ENCODE measurements at places on chromosomes 5 and 9. TPM values are rescaled to one million over a fixed set of nuclear protein-coding genes. Genes with fewer than 3 reads are reported as not detected.

F2RL2 gene
- total RNA-seq: not detected

DNA sequence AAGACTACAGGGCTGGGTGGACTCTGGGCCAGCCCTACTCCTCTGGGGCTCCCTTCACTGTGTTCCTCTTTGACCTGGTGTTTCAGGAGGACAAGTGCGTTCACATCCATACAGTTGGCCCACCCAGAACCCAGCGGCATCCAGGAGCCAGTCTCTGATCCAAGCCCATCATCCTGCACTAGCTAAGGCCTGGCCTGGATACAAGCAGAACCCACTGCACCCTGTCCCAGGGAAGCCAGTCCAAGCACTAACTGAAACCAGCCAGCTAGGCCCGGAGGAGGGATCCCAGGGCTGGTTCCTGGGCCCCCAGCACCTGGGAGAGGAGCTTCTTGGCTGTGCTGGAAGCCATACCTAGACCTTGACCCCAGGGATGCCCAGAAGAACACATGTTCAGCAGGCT is 4.1 kb upstream of the GBGT1 start:
- no peaks in the 10 kb centered on the region for H3K36me3 ChIP-seq
- H3K27me3 ChIP-seq: peaks cover 4% of the 10 kb centered on the region
- H3K27ac ChIP-seq: no peak overlapping the region
- peaks cover 3% of the 10 kb centered on the region for H3K4me1 ChIP-seq
- H3K4me3 ChIP-seq: no peak overlapping the region
- DNase-seq: no peak

SPATA31A3 gene
- total RNA-seq: not detected

DNA sequence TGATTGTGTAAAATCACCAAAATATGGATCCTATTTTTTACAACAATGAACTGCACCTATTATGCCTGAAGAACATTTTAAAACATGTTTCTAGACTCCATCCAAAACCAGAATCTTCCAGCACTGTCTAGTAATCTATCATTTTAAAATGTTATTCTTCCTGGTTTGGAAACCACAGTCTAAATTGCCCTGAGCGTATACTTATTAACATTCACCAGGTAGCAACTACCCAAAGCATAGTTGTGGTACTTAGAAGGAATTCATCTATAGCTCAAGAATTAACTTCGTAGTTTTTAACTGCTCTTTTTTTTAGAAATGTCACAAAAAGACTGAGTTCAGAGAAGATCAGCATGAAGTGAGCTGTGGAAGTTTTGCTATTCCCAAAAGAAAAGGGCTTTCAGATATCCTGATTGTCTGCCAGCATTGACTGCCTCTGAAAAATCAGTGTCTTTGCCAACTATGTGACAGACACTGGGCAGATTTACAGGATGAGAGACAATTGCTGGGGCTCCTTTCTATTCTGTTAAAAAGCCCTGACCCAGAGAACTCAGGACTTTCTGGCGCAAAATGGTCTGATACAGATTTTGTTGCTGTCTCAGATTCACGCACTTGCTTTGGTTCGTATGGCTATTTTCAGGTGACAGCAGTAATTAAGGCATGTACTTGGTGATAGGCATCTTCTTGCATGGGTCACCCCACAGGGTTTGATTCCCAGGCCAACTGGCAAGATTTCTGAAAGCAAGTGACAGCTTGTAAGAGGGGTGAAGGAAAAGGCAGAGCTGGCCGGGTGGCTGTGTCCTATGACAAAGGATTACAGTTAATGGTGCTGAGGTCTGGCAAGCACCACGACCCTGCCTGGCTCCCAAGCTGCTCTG is 152.5 kb upstream of the RAI14 start:
- no peak overlapping the region for H3K4me3 ChIP-seq
- DNase-seq: no peak
- H3K4me1 ChIP-seq: peaks cover 21% of the 10 kb centered on the region
- no peaks in the 10 kb centered on the region for H3K36me3 ChIP-seq

FREM1 gene
- total RNA-seq: 0.11 TPM

GRCh38 chr9:123742009-123742767 is 187.7 kb downstream of the DENND1A start:
- no peak for DNase-seq
- H3K27me3 ChIP-seq: no peaks in the 10 kb centered on the region
- peaks cover 4% of the 10 kb centered on the region for H3K4me1 ChIP-seq
- 0 out of 2 replicates have a peak, but pooled peaks cover 4% of the 10 kb centered on the region for H3K36me3 ChIP-seq

GRCh38 chr9:101668421-101668820 is 70.0 kb downstream of the GRIN3A start:
- H3K27me3 ChIP-seq: no peaks in the 10 kb centered on the region
- H3K4me1 ChIP-seq: no peaks in the 10 kb centered on the region
- H3K36me3 ChIP-seq: no peaks in the 10 kb centered on the region
- DNase-seq: no peak
- H3K27ac ChIP-seq: no peak overlapping the region

GRCh38 chr9:14992516-14992915 is 82.3 kb upstream of the FREM1 start:
- no peaks in the 10 kb centered on the region for H3K27me3 ChIP-seq
- no peaks in the 10 kb centered on the region for H3K4me1 ChIP-seq
- H3K4me3 ChIP-seq: no peak overlapping the region
- DNase-seq: no peak
- H3K27ac ChIP-seq: no peak overlapping the region
- no peaks in the 10 kb centered on the region for H3K36me3 ChIP-seq

DNA sequence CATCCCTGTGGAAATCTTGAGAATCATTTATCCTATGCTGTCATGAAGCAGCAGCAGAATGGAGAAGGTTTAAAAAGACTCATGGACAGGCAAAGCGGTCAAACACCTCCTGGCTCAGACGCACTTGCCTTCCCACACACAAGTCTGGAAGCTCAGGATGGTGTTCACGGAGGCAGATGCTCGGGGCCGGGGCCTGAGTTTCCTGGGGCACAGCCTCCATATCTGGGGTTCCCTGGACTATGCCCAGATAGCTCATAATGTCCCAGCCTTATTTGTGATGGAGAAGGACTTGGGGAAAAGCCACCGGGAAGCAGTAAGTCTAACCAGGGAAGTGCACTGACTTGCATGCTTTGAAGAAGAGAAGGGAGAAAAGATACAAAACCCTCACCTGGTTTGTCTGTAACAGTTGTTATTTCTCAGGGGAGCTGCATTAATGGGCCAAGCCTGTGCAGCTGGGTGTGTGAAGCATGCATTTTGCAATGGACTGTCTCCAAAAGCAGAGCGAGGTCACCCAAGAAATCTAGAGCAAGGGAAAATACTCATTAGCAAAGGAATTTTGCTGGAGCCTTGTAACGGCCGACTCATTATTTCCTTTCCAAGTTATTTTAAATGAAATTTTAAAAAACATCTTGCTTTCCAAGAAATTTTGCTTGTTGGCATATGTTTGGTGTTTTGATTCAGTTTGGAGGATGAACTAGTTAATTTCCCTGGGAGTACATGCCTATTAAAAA is 3.4 kb downstream of the S1PR3 start:
- no peak for DNase-seq
- no peak overlapping the region for H3K4me3 ChIP-seq
- no peaks in the 10 kb centered on the region for H3K4me1 ChIP-seq
- H3K27ac ChIP-seq: no peak overlapping the region

ASS1 gene
- 0.28 TPM for total RNA-seq

GRCh38 chr5:110478895-110479294 is 247.6 kb downstream of the TMEM232 start:
- H3K36me3 ChIP-seq: no peaks in the 10 kb centered on the region
- no peaks in the 10 kb centered on the region for H3K27me3 ChIP-seq
- no peak for DNase-seq
- no peaks in the 10 kb centered on the region for H3K4me1 ChIP-seq
- H3K4me3 ChIP-seq: no peak overlapping the region

- no peak overlapping the region for H3K27ac ChIP-seq
- DNase-seq: no peak
- H3K4me3 ChIP-seq: no peak overlapping the region
- H3K36me3 ChIP-seq: no peaks in the 10 kb centered on the region
These were observed 21.0 kb upstream of the TBCA start for GRCh38 chr5:77797136-77797535.

GRCh38 chr9:134323741-134324358 is 2.4 kb upstream of the RXRA start:
- no peaks in the 10 kb centered on the region for H3K36me3 ChIP-seq
- peaks cover 2% of the 10 kb centered on the region for H3K27me3 ChIP-seq
- H3K4me3 ChIP-seq: no peak overlapping the region
- DNase-seq: no peak
- no peaks in the 10 kb centered on the region for H3K4me1 ChIP-seq

- H3K27ac ChIP-seq: no peak overlapping the region
- no peaks in the 10 kb centered on the region for H3K27me3 ChIP-seq
- H3K36me3 ChIP-seq: no peaks in the 10 kb centered on the region
- no peaks in the 10 kb centered on the region for H3K4me1 ChIP-seq
- H3K4me3 ChIP-seq: no peak overlapping the region
These were observed 246.5 kb downstream of the PTPRD start for GRCh38 chr9:10366171-10366779.

DNA sequence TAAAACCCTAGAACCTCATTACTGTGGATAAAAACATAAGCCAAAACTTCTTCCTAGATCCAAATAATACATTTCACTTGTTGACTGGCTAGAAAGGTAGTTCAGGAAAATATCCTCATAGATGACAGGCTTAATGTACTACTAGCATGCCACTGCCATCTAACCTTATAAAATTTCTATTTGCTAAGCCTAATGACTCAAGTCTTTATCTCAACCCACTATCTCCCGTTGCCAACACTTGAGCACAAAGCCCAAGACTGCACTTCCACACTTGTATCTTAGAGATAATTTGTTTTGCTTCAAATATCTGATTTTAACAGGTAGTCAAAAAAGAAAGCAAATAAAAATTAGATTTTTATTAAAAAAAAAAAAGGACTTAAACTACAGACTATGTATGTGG is 42.7 kb downstream of the FBXL17 start:
- H3K27me3 ChIP-seq: no peaks in the 10 kb centered on the region
- no peak overlapping the region for H3K27ac ChIP-seq
- DNase-seq: no peak
- H3K4me3 ChIP-seq: no peak overlapping the region
- H3K36me3 ChIP-seq: no peaks in the 10 kb centered on the region

- H3K27ac ChIP-seq: no peak overlapping the region
- DNase-seq: no peak
- no peak overlapping the region for H3K4me3 ChIP-seq
These were observed 517.7 kb upstream of the CLINT1 start for GRCh38 chr5:158376679-158377078.

- H3K36me3 ChIP-seq: no peaks in the 10 kb centered on the region
- peaks cover 33% of the 10 kb centered on the region for H3K27me3 ChIP-seq
- no peak for DNase-seq
These were observed 457.3 kb downstream of the RAB3C start for GRCh38 chr5:59040024-59040803.

DNA sequence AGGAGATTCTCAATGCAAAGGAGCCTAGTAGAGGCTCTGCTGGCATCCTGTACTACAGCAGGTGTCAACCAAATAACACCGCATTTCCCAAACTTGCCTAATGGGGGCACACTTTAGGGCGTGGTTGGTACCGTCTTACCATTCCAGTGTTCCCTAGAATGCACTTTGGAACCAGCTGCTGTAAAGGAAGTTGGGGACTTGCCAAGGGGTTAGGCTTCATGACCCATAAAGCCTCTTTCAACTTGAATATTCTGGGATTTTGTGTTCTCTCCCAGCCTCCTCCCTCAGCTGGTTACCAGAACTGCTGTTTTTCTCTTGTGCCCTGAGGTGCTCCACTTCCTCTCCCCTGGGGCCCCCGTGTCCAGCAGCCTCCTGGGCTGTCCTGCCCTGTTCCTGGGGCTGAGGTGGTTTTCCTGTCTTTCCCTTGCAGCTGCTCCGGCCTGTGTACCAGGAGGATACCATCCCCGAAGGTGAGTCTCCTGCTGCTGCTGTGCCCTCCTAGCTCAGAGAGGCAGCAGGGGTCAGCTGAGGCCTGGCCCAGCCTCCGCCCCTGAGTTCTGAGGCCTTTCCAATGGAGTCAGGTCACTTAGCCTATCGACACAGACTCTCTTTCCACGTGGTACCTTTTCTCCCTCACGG is 44.7 kb downstream of the RGS3 start:
- no peak overlapping the region for H3K4me3 ChIP-seq
- no peak for DNase-seq
- H3K27ac ChIP-seq: no peak overlapping the region
- H3K36me3 ChIP-seq: no peaks in the 10 kb centered on the region
- H3K4me1 ChIP-seq: peaks cover 24% of the 10 kb centered on the region

TRPM3 gene
- total RNA-seq: not detected

- H3K36me3 ChIP-seq: no peaks in the 10 kb centered on the region
- DNase-seq: no peak
- H3K4me1 ChIP-seq: no peaks in the 10 kb centered on the region
- no peaks in the 10 kb centered on the region for H3K27me3 ChIP-seq
- no peak overlapping the region for H3K27ac ChIP-seq
These were observed 4.8 kb upstream of the PRKACG start for GRCh38 chr9:69018737-69019136.

- peak; percentile 31 for DNase-seq
- H3K4me1 ChIP-seq: peaks cover 90% of the 10 kb centered on the region
- H3K4me3 ChIP-seq: peak overlapping the region; percentile 31
- H3K36me3 ChIP-seq: peaks cover 24% of the 10 kb centered on the region
These were observed 54.9 kb downstream of the USP20 start for GRCh38 chr9:129889941-129890717.

DNA sequence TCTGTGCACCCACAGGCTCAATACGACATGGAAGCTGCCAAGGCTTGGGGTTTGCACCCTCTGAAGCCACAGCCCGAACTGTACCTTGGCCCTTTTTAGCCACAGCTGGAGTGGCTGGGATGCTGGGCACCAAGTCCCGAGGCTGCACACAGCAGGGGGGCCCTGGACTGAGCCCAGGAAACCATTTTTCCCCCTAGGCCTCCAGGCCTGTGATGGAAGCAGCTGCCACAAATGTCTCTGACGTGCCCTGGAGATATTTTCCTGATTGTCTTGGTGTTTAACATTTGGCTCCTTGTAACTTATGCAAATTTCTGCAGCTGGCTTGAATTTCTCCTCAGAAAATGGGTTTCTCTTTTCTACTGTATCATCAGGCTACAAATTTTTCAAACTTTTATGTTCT is 82.3 kb upstream of the LPAR1 start:
- no peak overlapping the region for H3K4me3 ChIP-seq
- no peak overlapping the region for H3K27ac ChIP-seq
- H3K27me3 ChIP-seq: no peaks in the 10 kb centered on the region
- no peak for DNase-seq
- H3K36me3 ChIP-seq: no peaks in the 10 kb centered on the region
- no peaks in the 10 kb centered on the region for H3K4me1 ChIP-seq

GRCh38 chr5:85576666-85577065 is 1041.1 kb upstream of the COX7C start:
- no peaks in the 10 kb centered on the region for H3K27me3 ChIP-seq
- no peak overlapping the region for H3K27ac ChIP-seq
- no peaks in the 10 kb centered on the region for H3K4me1 ChIP-seq
- no peaks in the 10 kb centered on the region for H3K36me3 ChIP-seq

- no peak overlapping the region for H3K27ac ChIP-seq
- peak overlapping the region; percentile 61 for H3K4me3 ChIP-seq
- no peak for DNase-seq
- no peaks in the 10 kb centered on the region for H3K27me3 ChIP-seq
- peaks cover 7% of the 10 kb centered on the region for H3K4me1 ChIP-seq
- no peaks in the 10 kb centered on the region for H3K36me3 ChIP-seq
These were observed 226.9 kb downstream of the SMARCA2 start for GRCh38 chr9:2241836-2242741.

GRCh38 chr5:141681695-141682641 is at the start of gene ARAP3:
Gene ARAP3 (minus strand): TSS chr5:141682230. CDS start chr5:141680486, 1,744 bp downstream.
- no peak within 1 kb of the TSS for H3K4me3 ChIP-seq
- H3K36me3 ChIP-seq: no peaks in the 10 kb centered on the region
- no peak within 1 kb of the TSS for H3K27ac ChIP-seq
- no peak for DNase-seq
- no peaks in the 10 kb centered on the region for H3K4me1 ChIP-seq

FOXD4L4 gene
- total RNA-seq: 0.24 TPM

MARVELD2 gene
- total RNA-seq: 6.2 TPM

GRCh38 chr5:76470976-76471375 is 67.9 kb downstream of the IQGAP2 start:
- no peaks in the 10 kb centered on the region for H3K27me3 ChIP-seq
- no peak overlapping the region for H3K27ac ChIP-seq
- no peaks in the 10 kb centered on the region for H3K4me1 ChIP-seq
- DNase-seq: no peak
- H3K36me3 ChIP-seq: no peaks in the 10 kb centered on the region

AK6 gene
- total RNA-seq: 50.7 TPM
